ENCODE measurements at places on chromosomes 7 and 10. TPM values are rescaled to one million over a fixed set of nuclear protein-coding genes. Genes with fewer than 3 reads are reported as not detected.

The TPK1 gene
- 4.1 TPM for total RNA-seq

The WEE2 gene
- not detected for total RNA-seq

The CYP2C18 gene
- total RNA-seq, result not detected

The HDAC9 gene
- 16.6 TPM for total RNA-seq

The PON1 gene
- not detected for total RNA-seq

The EZH2 gene
- total RNA-seq, result 0.26 TPM

DNA sequence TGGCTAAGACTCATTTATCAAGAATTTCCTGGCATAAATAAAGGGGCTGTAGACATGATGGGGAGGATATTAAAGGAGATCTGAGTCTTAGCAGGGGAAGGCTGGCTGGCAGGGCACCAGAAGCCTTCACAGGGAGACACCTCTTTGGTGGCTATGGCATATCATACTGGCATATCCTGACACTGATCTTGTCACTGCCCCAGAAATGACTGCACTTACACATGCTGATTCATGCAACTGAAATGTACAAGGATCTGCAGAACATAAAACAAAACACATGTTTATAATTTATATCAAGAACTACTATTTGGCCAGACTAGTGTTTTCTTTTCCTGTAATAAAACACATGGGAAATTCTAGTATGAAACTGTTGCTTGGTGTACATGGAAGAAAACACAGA is 5.5 kb upstream of the LIPN start:
- DNase-seq, result no peak

DNA sequence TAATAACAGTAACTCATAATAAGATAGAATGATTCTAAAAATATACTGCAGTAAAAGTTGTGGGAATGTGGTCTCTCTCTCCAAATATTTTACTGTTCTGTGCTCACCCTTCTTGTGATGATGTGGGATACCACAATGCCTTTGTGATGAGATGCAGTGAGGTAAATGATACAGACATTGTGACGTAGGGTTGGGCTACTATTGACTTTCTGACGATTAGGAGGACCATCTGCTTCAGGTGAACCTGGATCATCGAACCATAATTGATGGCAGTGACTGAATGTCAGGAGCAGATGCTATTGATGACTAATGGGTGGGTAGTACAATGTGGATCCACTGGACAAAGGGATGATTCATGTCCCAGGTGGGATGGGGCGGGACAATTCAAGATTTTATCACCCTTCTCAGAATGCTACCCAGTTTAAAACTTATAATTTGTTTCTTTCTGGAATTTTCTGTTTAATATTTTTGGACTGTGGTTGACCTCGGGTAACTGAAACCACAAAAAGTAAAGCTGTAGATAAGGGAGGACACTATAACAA is 73.9 kb upstream of the ARMC3 start:
- no peak for DNase-seq

GRCh38 chr10:4670737-4671136 is 155.3 kb upstream of the AKR1E2 start:
- no peak for DNase-seq

- no peak for DNase-seq
Measured at GRCh38 chr7:132091706-132092105, 484.6 kb downstream of the PLXNA4 start.

- DNase-seq, result no peak
Measured at GRCh38 chr10:95487994-95488393, 73.2 kb downstream of the SORBS1 start.

DNA sequence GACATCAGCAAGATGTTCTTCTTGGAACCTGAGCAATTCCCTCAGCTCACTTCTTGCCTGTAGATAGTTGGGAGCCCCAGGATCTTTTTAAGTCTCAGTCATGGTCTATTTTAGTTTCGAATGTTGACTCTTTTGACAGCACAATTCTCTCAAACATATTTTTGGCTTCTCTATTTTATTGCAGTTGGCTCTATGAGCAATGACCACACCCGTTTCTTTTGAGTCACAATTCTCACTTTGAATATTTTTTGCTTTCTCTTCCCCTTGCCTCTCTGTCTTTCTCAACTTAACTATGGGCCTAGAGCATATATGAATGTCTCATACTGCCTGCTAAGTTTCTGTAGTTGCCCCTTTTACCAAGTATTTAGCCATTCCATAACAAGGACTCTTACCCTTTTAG is 222.8 kb downstream of the PTN start:
- no peak for DNase-seq

DNA sequence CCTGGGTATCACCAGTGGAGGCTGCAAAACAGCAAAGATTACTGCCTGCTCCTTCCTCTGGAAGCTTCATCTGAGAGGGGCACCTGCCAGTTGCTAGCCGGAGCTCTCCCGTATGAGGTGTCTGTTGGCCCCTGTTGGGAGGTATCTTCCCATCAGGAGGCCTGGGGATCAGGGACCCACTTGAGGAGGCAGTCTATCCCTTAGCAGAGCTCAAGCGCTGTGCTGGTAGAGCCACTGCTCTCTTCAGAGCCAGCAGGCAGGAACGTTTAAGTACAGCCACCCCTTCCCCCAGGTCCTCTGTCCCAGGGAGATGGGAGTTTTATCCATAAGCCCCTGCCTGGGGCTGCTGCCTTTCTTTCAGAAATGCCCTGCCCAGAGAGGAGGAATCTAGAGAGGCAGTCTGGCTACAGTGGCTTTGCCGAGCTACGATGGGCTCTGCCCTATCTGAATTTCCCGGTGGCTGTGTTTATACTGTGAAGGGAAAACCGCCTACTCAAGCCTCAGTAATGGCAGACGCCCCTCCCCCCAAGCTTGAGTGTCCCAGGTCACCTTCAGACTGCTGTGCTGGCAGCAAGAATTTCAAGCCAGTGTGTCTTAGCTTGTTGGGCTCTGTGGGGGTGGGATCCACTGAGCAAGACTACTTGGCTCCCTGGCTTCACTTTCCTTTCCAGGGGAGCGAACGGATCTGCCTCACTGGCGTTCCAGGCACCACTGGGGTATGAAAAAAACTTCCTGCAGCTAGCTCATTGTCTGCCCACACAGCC is 19.6 kb downstream of the SEMA3E start:
- DNase-seq, result no peak

DNA sequence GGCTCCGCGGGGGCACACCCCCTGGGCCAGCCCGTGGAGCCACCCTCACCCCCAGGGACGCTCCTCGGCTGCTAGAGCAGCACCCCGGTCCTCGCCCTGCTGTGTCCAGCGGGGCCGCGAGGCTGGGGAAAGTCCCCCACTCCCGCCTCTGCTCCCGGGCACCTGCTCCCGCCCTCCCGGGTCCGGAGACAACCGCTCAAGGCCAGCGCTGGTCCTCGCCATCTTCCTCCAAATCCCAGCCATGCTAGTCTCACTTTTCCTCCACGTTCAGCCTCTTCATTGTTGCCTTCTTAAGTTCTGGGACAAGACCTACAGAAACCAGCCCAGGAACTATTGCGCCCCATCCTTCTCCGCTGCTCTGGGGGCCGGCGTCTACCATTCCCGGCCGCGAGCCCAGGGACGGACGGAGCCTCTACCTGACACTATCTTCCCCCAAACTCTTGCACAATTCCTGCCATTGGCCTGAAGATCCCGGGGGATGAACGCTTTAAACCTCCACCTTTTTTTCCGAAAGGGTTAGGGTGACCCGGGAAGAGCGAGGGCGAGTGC is 4.8 kb upstream of the KCP start:
- DNase-seq, result no peak

DNA sequence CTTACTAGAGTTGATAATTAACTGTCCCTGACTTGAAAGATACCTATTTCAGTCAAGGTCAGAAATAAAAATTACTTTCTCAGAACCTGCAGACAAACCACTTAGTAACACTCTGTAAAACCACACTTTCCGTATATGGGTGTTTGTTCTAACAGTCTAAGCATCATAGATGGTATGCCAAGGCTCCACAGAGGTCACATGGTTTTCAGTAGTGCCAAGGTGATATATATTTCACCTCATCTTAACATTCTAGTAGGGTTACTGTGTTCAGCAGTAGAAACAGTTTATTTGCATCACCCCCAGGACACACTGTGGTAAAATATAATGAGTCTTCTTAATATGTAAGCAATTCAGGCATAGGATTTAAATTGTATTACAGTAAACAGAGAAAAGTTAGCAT is 61.5 kb downstream of the KCND2 start:
- no peak for DNase-seq

DNA sequence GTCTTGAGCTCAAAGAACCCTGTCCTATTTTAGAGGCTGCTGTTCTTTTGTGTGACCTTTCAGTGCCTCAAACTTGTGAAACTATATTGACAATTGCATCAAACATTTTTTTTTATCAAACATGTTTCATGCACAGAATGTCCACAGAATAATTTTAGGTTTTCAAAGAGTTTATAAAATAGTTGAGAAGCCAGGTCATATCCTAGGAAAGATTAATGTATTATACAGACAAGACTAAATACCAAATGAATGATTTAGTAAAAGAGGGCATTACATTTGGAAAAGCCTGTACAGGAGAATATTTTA is 67.0 kb downstream of the CDK6 start:
- no peak for DNase-seq

GRCh38 chr7:139124084-139124914 is 14.8 kb upstream of the ZC3HAV1 start:
- no peak for DNase-seq

- DNase-seq, result no peak
Measured at GRCh38 chr7:158396301-158396905, 191.2 kb downstream of the PTPRN2 start.
